ENCODE measurements at places on chromosomes 1 and 21. TPM values are rescaled to one million over a fixed set of nuclear protein-coding genes. Genes with fewer than 3 reads are reported as not detected.

DNA sequence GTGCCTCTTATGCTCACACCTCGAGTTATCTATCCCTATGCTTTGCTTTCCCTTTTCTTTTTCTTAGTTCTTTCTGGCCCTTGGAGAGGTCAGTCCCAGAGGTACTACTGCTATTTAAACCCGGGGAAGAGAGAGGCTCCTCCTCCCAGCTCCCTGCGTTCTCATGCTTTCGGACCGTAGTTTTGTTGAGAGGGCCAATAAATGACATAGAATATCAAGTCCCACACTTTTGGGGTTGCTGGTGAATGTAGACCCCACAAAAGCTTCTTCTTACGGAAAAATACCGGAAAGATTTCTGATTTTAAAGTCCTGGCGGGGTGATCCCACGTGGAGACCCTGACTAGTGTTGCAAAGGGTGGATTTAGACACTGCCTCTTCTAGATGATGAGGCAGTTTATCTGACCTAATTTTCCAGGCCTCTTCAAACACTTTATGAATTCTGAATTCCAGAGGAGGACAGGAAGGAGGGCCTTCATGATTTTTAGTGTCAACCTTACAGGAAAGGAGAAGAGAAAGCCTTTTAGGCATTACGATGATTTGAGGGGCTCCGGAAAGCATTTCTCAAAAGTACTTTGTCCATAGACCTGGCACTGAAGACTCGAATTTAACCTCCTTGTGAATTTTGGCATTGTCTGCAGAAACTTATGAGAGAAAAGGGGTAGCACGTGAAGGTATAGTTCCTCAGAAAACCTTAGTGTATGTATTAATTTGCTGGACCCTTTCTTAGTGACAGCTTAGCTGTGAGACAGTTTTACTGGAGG lies 694 bp downstream of the TMEM167B start:
- peak; percentile 81 for DNase-seq

KRTAP19-1 gene
- not detected for polyA plus RNA-seq

GPR153 gene
- polyA plus RNA-seq: 0.85 TPM

PRR9 gene
- not detected for polyA plus RNA-seq

KRTAP11-1 gene
- polyA plus RNA-seq: not detected

- no peak for DNase-seq
Measured at GRCh38 chr1:36560621-36561360, 78.1 kb upstream of the CSF3R start.

DNA sequence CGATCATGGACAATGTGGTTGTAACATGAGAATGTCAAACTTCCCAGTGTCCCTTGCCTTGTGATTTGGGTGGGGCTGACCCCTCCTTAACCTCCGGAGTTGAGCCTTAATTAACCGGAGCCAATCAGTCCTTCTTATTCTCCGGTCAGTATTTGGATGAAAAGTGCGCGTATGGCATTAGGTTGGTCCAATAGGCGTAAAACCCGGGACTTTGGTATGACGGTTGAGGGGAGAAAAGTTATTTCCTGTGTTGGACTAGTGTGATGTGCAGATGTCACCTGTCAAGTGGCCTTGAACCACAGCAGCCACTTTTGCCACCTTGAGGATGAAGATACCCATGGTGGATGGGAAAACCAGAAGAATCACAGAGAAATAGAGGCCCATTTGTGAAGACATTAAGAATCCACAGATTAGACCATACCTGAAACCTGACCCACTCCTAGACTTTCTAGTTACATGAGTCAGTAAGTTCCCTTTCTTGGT lies 5.1 kb downstream of the PAFAH2 start:
- DNase-seq: peak; percentile 58

BRINP3 gene
- not detected for polyA plus RNA-seq

TDRD10 gene
- polyA plus RNA-seq: not detected

HSD3B1 gene
- polyA plus RNA-seq: not detected

SAMD11 gene
- 0.07 TPM for polyA plus RNA-seq

DNA sequence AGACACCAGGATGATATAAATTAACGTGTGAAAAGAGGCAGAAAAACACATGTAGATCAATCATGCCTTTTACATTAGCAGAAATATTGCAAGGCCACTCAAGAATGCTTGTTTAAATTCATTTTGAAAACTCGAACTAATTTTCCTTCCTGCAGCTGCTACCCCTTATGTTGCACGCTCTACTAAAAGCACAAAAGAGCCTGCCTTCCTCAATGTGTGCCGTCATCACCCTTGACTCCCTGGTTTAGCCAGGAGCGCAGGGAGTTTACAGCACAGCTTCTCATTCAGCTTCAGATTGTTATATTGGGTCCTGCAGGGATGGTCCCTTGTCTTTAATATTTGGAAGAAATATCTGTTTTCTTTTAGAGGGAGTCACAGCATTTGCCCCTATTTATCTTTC lies 10.1 kb upstream of the ST6GALNAC5 start:
- no peak for DNase-seq

KRTAP21-2 gene
- polyA plus RNA-seq: not detected

SERPINC1 gene
- 0.50 TPM for polyA plus RNA-seq

DNA sequence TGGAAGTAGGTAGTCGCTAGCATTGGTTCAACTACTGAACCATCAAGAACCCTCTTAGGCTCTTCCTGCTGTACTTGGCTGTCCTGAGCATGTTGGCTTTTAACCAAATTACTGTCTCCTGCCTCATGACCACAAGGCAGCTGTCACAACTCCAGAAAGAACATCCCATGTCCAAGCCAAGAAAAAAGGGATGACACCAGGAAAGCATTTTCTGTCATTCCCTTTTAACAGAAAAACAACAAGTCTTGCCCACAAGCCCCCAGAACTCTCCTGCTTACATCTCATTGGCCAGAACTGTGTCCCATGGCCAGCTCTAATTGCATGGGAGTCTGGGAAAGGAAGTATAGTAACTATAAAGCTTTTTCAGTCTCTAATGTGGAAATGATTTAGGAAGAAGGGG lies 2.4 kb upstream of the RNU5D-1 start:
- DNase-seq: no peak

DNA sequence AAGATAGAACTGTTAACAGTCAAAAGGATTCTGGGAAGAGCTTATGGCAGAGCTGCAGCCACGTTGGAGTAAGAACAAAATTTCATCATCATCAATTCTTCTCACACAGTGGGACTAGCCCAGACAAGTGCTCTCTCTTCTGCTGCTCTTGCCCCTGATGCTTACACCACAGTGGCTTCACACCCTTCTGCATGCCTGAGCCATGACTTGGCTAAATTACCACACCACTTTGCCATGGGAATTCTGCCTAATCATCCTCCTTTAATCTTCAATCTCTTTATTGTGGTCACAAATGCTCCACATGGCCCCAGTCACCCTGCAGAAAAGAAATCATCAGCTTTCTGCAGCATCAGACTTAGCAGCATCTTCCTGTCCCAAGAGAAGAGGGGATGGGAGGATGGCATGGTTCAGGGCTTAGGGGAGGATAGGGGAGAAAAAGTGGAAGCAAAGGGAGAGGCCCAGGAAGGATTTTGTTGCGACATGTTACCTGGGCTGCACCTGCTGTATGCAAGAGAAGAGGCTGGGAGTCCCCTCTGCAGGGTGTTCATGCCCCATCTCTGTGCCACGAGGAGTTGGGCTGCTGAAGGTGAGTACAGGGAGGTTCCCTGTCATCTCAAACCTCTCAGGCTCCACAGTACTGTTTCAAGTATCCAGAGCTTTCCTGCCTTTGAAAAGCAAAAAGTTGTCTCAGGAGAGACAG lies 9.0 kb upstream of the RPTN start:
- no peak for DNase-seq

CELA2B gene
- 0.39 TPM for polyA plus RNA-seq

GRCh38 chr1:185670187-185670627 lies 64.0 kb upstream of the HMCN1 start:
- DNase-seq: no peak

F13B gene
- polyA plus RNA-seq: not detected

PLD5 gene
- polyA plus RNA-seq: not detected

- DNase-seq: no peak
Measured at GRCh38 chr1:175364424-175365076, 172.0 kb upstream of the KIAA0040 start.

POFUT2 gene
- polyA plus RNA-seq: 18.3 TPM

DNA sequence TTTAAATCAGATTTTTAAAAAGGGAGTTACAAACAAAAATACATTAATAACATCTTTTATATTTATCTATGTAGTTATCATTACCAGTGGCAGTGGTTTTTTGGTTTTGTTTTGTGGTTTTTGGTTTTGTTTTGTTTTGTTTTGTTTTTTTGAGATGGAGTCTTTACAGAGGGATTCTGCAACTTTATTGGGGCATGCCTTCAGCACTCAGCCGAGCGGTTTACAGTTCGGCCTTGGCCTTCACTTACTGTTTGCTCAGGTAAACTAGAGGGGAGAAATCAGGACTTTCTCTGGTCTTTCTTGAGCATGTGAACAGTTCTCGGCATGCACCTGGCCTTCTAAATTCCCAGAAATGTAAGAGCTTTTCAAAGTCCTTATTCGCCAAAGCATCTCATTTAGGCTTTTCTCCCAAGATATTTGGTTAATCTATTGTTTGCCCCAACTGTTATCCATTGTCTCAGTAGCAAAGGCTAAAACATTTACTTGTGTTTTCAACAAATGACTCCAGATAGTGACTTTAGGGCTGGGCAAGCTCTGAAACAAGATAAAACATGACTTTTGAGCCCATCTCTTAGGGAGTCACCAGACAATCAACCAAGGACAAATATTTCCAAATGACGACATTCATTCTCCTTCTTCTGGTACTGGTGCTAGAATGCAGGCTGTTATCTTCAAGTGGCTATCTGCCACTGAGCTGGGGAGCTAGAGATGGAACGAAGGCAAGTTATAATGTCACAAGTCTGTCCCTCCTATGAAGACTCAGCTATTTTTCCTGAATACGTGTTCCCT lies 48.4 kb upstream of the ADORA3 start:
- DNase-seq: peak; percentile 29

PLA2G4A gene
- not detected for polyA plus RNA-seq

GLIS1 gene
- polyA plus RNA-seq: not detected

RIMKLA gene
- polyA plus RNA-seq: not detected

DNA sequence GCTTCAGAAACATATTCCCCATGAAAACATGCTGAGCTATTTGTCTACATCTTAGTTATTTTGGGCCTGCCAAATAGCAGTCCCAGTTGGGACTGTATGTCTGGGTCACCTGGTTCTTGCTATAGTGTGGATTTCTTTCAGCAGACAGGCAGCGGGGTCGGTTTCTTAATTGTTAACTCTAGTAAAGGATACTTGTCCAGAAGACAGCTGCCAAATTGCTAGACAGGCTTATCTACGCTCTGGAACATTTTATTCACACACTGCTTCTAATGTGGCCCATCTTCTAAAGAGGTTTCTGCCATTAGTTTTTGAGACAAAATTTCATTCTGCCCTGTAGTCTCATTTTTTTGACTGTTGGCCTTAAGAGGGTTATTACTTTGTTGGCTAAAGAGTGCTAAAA lies 217.9 kb downstream of the RWDD3 start:
- no peak for DNase-seq

- no peak for DNase-seq
Measured at GRCh38 chr1:172642970-172643369, 15.9 kb upstream of the FASLG start.

DNA sequence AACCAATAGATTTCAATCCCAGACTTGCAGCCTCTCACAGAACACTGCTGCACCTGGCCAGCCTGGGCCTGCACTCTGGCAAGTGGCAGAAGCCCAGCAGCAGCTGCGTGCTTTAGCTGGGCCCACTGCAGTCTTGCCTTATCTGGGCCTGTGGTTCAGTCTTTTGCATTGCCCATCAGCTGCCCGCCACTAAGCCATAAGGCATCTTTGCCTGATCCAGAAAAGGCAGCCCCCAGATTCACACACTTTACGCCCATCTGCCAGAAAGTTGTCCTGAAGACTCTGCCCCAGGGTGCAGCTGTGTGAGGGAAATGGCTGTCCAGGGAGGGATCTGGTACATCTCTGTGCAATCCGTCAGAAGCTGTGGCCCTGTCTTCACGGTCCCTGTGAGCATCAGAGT lies 217.0 kb downstream of the DNAH14 start:
- no peak for DNase-seq

DNA sequence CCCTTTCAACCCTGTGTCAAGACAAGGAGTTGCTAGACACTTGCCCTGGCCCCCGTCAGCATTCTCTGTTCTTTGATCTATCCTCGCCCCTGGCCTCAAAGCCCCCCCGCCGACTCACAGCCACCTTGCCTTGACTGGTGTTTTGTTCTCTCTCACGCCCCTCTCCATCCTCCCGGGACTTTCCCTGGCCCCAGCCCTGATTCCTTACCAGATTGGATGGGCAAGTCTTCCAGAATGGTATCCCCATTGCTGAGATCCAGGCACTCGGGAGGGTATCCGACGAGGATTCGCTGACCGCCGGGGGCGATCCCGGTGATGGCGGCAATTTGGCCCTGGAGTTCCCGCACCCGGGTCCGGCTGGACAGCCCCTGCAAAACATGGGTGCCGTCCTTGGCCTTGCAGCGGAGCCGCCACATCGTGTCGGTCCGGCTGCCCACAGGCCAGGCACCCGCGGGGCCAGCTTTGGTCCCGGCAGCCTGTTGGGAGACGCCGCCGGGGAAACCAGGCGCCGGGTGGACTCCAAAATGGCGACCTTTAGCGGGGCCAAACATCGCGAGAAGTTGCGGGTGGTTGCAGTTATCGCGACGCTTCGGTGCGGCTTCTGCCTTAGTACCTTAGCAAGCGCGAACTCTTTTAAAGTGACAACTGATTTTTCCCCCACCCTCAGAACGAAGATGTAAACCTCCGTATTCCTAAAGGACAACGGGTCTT lies 373 bp downstream of the YOD1 start:
- peak; percentile 98 for DNase-seq

PGBD2 gene
- 20.8 TPM for polyA plus RNA-seq

FCGR2B gene
- polyA plus RNA-seq: 3.3 TPM

FALEC gene
- 0.73 TPM for polyA plus RNA-seq

PRELP gene
- not detected for polyA plus RNA-seq

DNA sequence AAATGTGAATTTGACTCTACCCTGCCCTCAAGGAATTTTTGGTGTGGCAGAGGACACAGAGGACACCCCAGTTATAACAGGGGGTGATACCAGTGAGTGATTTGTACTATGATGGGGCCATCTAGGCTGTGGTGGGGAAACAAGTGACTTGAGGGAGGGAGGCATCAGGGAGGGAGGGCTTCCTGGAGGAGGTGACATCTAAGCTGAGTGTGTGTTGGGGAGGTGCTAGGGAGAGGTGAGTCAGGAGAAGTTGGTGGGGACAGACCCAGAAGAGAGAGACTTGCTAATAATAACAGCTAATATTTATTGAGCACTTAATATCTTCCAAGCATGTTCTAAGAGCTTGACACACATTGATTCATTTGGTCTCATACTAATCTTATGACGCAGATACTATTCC lies 19.9 kb upstream of the TTC4 start:
- no peak for DNase-seq

All from K562 (cell line).